Activated T-helper 2 cell treated with anti-CD3 and anti-CD28 coated beads, Interferon-gamma antibody, Interleukin-2, Interleukin-4, amounts not matched to agents 10 μg/mL and 5 μg/mL and 100 μg/mL, durations not matched to agents 14 hours and 24 hours and 36 hours (primary cell): ENCODE measurements at places on chromosomes 5 and 9. TPM values are rescaled to one million over a fixed set of nuclear protein-coding genes. Genes with fewer than 3 reads are reported as not detected.

- H3K36me3 ChIP-seq, result no peaks in the 10 kb centered on the region
- no peak for DNase-seq
- no peak overlapping the region for H3K27ac ChIP-seq
- H3K4me1 ChIP-seq, result no peaks in the 10 kb centered on the region
- H3K27me3 ChIP-seq, result no peaks in the 10 kb centered on the region
Measured at GRCh38 chr5:174046558-174046957, 1.1 kb downstream of the NSG2 start.

- no peaks in the 10 kb centered on the region for H3K27me3 ChIP-seq
- H3K4me3 ChIP-seq, result no peak overlapping the region
- H3K4me1 ChIP-seq, result no peaks in the 10 kb centered on the region
Measured at GRCh38 chr5:58048185-58048925, 411.5 kb downstream of the PLK2 start.

- H3K36me3 ChIP-seq, result no peaks in the 10 kb centered on the region
- peaks cover 34% of the 10 kb centered on the region for H3K27me3 ChIP-seq
- H3K4me3 ChIP-seq, result peak overlapping the region; percentile 92
- peaks cover 6% of the 10 kb centered on the region for H3K4me1 ChIP-seq
- DNase-seq, result no peak
Measured at GRCh38 chr9:132241483-132241839, 79.6 kb downstream of the NTNG2 start.

DNA sequence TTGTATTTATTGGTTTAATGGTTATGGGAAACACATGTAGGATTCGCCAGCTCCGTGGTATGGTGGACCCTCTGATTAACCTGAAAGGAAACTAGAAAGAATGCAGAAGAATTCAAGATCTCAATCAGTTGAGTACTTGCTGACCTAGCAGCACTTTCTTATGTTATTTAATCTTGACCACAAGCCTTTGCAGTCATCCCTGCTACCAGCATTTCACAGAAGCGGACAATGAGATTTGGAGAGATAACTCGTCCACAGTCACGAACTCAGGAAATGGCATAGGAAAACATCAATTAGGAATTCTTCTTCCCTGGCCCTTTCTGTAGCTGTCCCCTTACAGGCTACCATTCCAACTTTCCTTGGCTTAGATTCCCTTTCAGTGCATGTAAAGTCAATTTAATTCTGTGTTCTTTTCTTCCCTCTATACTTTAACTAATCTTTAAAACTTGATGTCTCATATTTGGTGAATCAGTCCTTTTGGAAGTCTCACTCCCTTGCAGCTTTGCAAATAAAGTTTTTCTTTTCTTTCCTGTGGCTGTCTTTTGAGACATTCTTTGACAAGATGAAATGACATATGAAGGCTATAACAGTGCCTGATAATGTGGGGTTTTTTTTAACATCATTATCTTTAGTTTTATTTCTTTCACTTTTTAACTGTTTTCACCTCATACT lies 1.3 kb upstream of the SLC44A1 start:
- H3K36me3 ChIP-seq, result no peaks in the 10 kb centered on the region
- no peak for DNase-seq
- H3K4me3 ChIP-seq, result no peak overlapping the region
- H3K4me1 ChIP-seq, result peaks cover 9% of the 10 kb centered on the region

DNA sequence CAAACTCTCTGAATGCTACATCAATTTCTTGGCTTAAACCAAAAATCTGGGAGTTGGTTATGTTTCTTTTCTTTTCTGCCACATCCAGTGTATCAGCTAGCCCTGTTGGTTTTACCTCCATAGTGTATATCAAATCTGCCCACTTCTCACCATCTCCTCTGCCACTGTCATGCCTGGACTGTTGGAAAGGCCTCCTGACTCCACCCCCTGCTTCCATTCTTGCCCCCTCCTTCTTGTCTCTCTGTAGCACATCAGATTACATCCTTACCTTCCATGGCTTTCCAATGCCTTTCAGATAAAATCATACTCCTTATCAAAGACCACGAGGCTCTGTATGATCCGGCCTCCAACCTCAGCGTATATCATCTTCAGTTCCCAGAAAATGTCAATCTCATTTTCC lies 35.4 kb downstream of the STXBP1 start:
- no peaks in the 10 kb centered on the region for H3K36me3 ChIP-seq
- H3K4me1 ChIP-seq, result no peaks in the 10 kb centered on the region
- H3K4me3 ChIP-seq, result no peak overlapping the region
- H3K27ac ChIP-seq, result no peak overlapping the region
- H3K27me3 ChIP-seq, result no peaks in the 10 kb centered on the region

Gene BTNL8
- 0.18 and 0.25 TPM in 2 replicates for total RNA-seq
